ENCODE measurements at places on chromosomes 7 and 10.

GRCh38 chr10:14543046-14543903 lies 212.6 kb upstream of the FRMD4A start:
- DNase-seq, result no peak

GRCh38 chr7:87624628-87625027 lies 3.6 kb upstream of the RUNDC3B start:
- DNase-seq, result no peak

GRCh38 chr10:100728928-100729861 lies 16.2 kb upstream of the PAX2 start:
- DNase-seq, result no peak

- DNase-seq, result no peak
Measured at GRCh38 chr7:88759230-88760135, at the start of gene ZNF804B. TSS of gene ZNF804B (plus strand) at chr7:88759700. CDS start at chr7:88759977, 277 bp downstream.

GRCh38 chr7:117061751-117062150 lies 108.5 kb downstream of the ST7 start:
- DNase-seq, result no peak

DNA sequence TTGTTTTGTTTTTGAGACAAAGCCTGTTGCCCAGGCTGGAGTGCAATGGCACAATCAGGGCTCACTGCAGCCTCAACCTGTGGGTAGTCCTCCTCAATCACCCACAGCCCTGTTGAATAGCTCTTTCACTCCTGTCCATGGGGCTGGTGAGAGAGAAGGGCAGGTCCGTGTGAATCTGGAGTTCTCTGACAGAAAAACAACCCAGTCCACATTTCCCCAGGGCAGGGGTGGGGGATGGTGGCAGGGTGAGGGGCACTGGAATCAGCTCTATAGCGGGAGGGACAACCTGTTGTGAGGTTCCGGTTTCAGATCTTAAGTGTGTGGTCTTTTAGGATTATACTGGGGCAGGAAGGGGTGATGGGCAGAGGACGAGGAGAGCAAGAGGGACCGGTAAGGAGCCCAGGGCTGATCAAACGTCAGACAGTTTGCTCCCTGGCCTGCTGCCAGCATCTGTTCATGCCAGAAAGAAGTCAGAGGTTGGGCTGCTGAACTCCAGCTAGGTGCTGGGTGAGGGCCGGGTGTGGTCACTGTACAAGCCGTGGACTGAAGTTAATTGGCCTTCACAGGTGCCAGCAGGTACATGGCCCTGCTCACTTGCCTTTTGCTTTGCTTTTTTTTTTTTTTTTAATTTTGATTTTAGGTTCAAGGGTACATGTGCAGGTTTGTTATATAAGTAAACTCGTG lies 33.2 kb upstream of the MKRN1 start:
- DNase-seq, result no peak

GRCh38 chr7:7639847-7640220 lies 718 bp upstream of the UMAD1 start:
- no peak for DNase-seq

DNA sequence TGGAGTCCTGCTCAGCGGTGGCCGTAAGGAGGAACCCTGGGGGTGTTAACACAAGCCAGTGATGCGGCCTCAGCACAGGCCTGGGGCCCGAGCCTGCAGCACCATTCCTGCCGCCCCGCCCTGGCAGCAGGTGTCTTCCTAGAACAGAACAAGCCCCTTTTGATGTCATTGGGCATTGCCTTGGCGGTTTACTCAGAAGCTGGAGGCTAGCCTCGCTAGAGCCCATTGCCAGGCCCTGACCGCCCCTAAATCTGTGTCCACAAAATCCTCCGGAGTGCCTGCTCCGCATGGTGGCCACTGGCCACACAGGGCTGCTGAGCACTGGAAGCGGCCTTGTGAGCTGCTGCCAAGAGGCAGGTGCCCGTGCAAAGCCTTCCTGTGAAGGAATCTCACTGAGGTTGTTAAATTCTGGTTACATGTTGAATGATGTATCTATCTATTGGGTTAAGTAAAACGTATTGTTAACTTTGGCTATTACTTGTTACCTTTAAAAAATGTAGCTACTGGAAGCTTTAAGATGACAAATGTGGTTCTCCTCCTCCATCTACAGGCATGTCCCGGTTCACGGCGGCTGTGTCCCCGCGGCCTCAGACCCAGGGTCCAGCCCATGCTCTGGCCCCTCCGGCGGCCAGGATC lies 1.2 kb upstream of the INPP5A start:
- no peak for DNase-seq

DNA sequence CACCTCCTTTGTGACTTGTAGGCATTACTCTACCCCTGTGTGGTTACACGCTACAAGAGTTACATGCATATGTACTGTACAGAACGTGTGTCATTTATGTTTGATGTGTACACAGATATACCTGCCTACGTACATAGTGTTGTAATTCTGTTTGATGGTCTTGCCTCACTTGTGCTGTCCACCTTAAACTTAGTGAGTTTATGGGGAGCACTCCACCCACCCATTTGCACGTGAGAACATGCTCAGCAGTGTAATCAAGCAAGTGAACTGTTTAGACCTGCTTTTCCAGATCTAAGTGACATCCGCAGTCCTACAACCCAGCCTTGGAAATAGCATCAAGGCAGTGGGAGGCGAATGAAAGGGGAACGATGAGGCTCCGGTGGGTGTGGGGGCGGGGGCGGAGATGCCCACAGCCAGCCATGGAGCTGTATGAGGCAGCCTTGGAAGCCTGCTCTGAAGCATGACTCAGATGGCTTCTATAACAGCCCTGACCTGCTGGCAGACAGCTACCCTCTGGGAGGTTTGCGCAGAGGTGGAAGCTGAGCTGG lies 52.1 kb downstream of the SUFU start:
- no peak for DNase-seq
